Panc1 (cell line): ENCODE measurements at places on chromosomes 5 and 9. TPM values are rescaled to one million over a fixed set of nuclear protein-coding genes. Genes with fewer than 3 reads are reported as not detected.

GRCh38 chr5:137097203-137097602, 401.9 kb downstream of the SPOCK1 start:
- no peaks in the 10 kb centered on the region for H3K4me1 ChIP-seq
- H3K36me3 ChIP-seq = no peaks in the 10 kb centered on the region
- DNase-seq = no peak
- H3K27me3 ChIP-seq = no peaks in the 10 kb centered on the region
- no peak overlapping the region for H3K4me3 ChIP-seq

GRCh38 chr5:138148811-138149210, 9.6 kb upstream of the NME5 start:
- no peak overlapping the region for H3K27ac ChIP-seq
- no peaks in the 10 kb centered on the region for H3K4me1 ChIP-seq
- no peaks in the 10 kb centered on the region for H3K27me3 ChIP-seq
- no peaks in the 10 kb centered on the region for H3K36me3 ChIP-seq
- H3K4me3 ChIP-seq = no peak overlapping the region

Gene IRGM
- total RNA-seq = 0.18 TPM

Gene SHROOM1
- 13.5 TPM for total RNA-seq

GRCh38 chr9:37105234-37105633, 15.1 kb upstream of the ZCCHC7 start:
- DNase-seq = no peak
- H3K27ac ChIP-seq = no peak overlapping the region
- H3K4me3 ChIP-seq = no peak overlapping the region
- H3K4me1 ChIP-seq = no peaks in the 10 kb centered on the region

Gene MAMDC4
- total RNA-seq = 6.3 TPM

GRCh38 chr9:125977223-125977622, 230.1 kb downstream of the PBX3 start:
- H3K36me3 ChIP-seq = no peaks in the 10 kb centered on the region
- no peaks in the 10 kb centered on the region for H3K4me1 ChIP-seq
- no peak for DNase-seq

Gene SPATA31E1
- not detected for total RNA-seq

DNA sequence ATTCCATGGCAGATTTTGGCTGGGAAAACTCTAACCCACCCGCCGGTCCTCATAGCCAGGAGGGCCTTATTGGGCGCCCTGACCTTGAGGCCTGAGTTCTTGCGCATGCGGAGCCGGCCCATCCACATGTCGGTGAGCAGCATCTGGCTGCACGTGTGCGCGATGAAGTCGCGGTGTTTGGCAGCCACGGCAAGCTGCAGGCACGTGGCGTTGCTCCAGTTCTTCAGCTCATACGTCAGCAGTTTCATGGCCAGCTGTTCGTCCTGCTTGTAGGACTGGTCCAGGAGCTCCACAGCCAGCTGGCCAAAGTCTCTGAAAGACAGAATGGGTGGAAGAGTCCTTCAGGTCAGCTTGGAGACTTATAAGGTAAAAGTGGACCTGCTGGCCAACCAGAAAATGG, 204.3 kb upstream of the KLF9 start:
- no peaks in the 10 kb centered on the region for H3K36me3 ChIP-seq
- H3K4me1 ChIP-seq = no peaks in the 10 kb centered on the region
- H3K27ac ChIP-seq = no peak overlapping the region

- H3K27me3 ChIP-seq = no peaks in the 10 kb centered on the region
- H3K36me3 ChIP-seq = no peaks in the 10 kb centered on the region
- no peaks in the 10 kb centered on the region for H3K4me1 ChIP-seq
These were observed 12.1 kb upstream of the WDR5 start for GRCh38 chr9:134123764-134124128.

DNA sequence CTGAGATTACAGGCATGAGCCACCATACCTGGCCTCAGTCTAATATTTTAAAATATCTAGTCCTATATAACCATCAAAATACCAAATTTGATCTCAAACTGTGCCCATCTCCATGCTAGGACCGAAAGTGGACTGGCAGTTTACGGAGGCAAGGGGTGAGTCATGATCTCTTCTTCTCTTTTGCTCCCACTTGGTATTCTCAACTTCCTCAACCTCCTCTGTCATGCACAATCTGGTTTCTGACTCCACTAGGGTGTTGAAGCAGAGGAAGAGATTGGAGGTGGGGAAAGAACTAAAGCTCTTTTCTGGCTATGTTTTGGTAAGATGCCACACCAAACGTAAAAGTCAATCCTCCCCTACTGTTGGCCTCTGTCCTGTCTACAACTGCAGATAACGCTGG, 55.9 kb upstream of the CEMIP2 start:
- no peaks in the 10 kb centered on the region for H3K27me3 ChIP-seq
- H3K36me3 ChIP-seq = no peaks in the 10 kb centered on the region
- DNase-seq = no peak
- no peak overlapping the region for H3K27ac ChIP-seq
- no peak overlapping the region for H3K4me3 ChIP-seq

Gene BTNL8
- not detected for total RNA-seq

Gene RHOBTB3
- 95.2 TPM for total RNA-seq
